Left renal cortex interstitium (tissue), 4 donors: ENCODE measurements at places on chromosomes 11 and 22. TPM values are rescaled to one million over a fixed set of nuclear protein-coding genes. Genes with fewer than 3 reads are reported as not detected.

DNA sequence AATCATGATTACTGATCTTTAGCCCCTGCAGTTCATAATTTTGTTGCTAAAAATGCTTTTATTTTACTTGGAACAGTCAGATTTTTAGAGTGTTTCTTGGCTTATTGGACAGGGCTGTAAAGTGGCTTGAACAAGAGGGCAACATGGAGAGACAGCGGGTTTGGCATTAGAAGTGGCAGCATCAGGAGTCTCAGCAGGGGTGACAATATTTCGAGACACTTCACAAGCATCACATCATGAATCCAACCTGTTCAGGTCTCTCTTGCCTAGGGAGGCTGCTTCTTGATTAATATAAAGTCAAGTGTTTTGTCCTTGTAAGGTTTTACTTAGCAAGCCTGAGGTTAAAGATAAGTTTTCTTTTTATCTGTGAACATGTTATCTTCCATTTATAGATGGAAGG lies 2249.5 kb downstream of the LRRC4C start:
- DNase-seq: no peak

DNA sequence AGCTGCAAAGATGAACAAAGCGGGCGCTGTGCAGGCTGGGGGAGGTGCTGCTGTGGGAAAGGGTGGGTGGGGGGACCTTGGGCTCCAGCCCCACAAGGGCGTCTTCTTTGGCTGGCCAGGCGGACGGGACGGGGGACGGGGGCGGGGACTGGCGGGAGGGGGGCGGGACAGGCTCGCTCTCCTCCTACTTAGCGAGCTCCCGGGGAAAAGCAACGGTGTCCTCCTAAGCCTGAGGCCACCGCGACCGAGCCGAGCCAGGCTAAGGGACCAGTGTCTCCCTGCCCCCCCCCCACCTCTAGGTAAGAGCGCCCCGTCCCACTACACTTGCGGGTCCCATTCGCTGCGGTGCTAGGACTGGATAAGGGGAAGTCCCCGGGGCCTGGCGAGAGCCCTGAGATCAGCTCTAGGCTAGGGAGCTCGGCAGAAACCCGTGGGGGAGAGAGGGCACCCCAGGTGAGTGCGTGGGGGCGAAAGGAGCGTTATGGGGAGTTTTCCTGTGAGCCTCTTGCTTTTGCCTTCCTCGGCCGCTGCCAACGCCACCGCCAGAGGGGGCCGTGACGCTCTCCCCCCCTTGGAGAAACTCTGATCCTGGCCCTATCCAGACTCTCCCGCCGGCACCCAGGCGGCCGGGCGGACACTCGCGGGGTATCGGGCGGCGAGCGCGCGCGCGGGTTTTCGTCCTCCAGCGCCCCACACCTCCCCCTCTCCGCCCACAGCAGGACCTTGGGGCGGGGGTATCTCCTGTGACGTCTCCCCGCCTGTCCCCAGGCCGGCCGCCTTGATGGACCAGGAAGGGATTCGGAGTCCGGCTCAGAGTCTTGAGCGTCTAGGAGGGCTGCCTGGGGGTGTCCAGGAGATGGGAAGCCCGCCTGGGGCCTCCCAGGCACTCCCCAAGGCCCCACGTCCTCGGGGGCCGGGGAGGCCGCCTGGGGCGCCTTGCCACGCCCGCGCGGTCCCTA lies at the start of gene PHLDB1:
Gene PHLDB1, plus strand, starts transcription at position 215 of the 959 bp plus-strand sequence. CDS start 6,222 bp downstream, outside the sequence.
- no peak for DNase-seq

DNA sequence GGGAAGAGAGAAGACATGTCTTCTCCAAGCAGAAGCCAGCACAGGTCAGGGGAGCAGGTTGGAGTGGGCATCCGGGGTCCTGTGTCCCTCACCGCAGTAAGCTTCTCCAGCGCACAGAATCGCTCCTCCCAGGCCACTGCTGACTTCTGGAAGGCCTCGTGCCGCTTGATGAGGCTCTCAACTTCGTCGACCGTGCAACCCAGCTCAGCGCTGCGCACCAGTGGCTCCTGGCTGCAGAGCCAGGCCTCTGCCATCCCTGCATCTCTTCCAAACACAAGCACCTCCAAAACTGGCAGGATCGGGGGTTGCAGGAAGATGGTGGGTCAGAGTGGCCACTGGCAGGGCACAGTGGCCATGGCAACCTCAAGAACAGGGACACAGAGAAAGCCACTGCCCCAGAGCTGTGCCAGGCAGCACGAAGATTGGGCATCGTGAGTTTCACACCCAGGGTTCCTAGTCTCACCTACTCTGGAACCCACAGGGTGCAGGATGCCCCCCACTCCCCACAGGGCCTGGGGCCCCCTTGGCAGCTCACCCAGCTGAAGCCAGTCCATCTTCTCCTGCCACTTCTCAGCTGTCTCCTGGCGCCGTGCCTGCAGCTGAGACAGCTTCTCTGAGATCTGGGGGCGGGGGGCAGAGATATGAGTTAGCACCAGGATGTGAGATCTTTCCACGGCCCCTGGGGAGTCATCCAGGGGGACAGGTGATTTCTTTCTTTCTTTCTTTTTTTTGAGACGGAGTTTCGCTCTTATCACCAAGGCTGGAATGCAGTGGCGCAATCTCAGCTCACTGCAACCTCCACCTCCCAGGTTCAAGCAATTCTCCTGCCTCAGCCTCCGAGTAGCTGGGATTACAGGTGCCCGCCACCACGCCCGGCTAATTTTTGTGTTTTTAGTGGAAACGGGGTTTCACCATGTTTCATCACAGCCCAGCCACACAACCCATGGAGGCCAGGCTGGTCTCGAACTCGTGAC lies 11.2 kb upstream of the RBM4B start:
- no peak for DNase-seq

GRCh38 chr11:106986673-106987072 lies 31.6 kb downstream of the GUCY1A2 start:
- no peak for DNase-seq

- no peak for DNase-seq
Measured at GRCh38 chr11:61764606-61765260, 12.3 kb downstream of the MYRF start.

DNA sequence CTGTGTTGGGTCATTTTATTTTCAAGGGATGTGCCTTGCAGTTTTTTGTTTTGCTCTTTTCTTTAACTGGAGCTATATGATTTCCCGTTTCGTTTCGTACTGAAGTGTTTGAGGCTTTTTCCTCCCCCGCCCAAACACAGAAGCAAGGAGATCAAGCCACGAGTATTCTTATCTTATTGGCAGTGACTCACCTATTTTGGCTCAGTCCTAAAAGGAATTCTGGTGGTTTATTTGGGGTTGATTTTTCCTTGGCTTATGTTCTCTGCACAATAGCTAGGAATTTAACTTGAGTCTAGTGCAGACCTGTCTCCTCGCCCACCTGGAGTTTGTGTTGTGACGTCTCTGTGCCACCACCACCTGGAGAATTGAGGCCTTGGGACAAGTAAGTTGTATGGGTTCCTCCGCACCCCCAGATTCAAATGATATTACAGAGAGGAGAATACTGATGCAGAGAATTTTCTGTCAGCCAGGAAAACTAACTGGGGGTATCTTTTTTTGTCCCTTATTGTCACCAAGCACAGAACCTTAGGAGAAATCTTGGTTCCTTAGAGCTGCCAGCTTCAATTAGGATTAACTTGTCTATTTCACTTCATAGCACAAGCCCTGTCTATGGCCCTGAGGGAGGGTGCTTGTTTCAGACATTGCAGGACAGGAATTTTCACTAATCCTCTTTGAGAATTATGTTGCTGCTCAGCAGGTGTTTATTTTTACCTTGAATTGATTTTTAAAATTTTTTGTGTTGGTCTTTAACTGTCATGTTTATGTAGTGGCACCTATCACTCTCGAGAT lies 90.4 kb upstream of the BIRC3 start:
- no peak for DNase-seq

C11orf16 gene
- 0.93 TPM for polyA plus RNA-seq

ETS1 gene
- 64.0 TPM for polyA plus RNA-seq

BATF2 gene
- 2.7 TPM for polyA plus RNA-seq

CACNA1I gene
- 0.13 TPM for polyA plus RNA-seq

WBP2NL gene
- polyA plus RNA-seq: 3.2 TPM

SPI1 gene
- polyA plus RNA-seq: 6.7 TPM
